Activated T-cell treated with anti-CD3 and anti-CD28 coated beads for 24 hours (primary cell): ENCODE measurements at places on chromosomes 13 and 19.

- DNase-seq = no peak
These were observed 12.1 kb downstream of the CCDC70 start for GRCh38 chr13:51873837-51874236.

DNA sequence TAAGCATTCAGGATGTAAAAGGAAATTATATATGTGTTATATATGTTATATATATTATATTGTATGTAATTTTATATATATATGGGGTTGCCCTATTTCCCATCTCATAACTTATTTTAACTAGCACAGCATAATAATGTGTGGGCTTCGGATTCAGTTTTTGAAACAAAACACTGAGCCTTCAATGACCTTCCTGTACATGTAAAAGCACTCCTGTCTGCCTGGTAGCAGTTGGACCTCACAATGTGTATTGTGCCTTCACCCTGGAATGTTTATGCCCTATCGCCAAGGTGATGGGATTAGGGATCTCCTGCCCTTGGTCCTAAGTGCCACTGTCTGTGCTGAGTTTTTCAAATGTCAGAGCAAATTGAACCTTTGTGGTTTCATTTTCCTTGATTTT lies 968.8 kb downstream of the TUBA3C start:
- no peak for DNase-seq

GRCh38 chr13:93552596-93552995 lies 326.0 kb downstream of the GPC6 start:
- DNase-seq = no peak

DNA sequence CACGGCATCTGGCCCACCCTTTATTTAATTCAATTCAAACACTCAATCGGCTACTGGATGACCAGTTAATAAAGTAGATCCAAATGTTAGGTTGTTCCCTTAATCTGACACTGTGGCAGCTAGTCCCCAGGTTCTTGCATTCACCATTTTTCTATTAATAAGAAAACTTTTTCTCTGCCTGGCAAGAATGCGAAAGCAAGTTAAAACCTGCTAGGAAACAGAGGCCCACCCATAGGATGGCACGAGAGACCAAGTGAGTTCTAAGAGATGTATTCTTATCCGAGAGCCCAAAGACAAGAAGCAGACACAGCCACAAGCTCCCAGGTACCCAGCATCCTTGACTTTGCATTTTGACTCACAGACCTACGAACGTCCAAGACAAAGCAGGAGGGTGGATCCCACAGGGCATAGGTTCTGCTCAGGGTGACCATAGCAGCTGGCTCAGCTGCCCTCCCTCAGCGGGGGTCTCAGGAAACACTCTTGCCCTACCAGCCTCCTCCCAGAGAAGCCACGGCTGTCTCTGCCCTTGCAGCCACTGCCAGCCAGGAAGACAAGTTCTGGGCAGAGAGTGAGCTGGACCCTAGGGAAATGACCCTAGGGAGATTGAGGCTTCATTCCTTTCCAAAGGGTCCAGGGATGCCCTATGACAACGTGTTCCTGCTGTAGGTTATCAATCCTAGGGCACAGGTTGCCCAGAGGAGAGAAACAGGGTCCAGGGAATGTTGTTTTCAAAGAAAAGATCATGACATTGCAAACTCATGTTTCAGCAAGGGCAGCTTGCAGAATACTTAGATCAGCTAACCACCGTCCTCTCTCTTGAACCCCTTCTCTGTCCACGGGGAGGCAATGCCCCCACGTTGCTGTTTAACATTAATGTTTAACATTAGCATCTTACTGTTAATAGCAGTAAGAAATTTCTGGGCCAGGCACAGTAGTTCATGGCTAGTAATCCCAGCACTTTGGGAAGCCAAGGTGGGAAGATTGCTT lies 147.2 kb upstream of the ZNF507 start:
- DNase-seq = no peak

- DNase-seq = no peak
These were observed 36.2 kb upstream of the ATP12A start for GRCh38 chr13:24644036-24644435.

- peak; percentile 75 for DNase-seq
These were observed 9.3 kb downstream of the EPHX3 start for GRCh38 chr19:15222738-15223648.

GRCh38 chr19:18265582-18265981 lies 8.7 kb downstream of the IQCN start:
- DNase-seq = no peak

DNA sequence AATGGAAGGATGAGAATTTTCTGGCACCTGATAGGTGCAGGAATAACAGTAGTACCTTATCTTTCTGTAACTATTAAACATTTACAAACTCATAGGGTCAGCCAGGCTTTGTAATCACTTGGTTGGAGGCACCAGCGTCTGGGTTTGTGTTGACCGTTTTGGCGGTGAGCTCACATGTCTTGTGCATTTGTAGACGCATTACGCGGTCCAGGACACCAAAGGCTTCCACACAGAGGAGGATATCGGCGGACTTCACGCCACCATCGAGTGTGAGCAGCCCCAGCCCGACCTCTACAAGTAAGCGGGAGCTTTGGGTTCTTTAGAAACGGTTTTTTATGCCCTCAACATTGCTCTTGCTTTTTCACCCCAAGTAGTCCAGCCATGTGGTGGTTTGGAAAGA lies 129.3 kb downstream of the ATP11A start:
- no peak for DNase-seq

DNA sequence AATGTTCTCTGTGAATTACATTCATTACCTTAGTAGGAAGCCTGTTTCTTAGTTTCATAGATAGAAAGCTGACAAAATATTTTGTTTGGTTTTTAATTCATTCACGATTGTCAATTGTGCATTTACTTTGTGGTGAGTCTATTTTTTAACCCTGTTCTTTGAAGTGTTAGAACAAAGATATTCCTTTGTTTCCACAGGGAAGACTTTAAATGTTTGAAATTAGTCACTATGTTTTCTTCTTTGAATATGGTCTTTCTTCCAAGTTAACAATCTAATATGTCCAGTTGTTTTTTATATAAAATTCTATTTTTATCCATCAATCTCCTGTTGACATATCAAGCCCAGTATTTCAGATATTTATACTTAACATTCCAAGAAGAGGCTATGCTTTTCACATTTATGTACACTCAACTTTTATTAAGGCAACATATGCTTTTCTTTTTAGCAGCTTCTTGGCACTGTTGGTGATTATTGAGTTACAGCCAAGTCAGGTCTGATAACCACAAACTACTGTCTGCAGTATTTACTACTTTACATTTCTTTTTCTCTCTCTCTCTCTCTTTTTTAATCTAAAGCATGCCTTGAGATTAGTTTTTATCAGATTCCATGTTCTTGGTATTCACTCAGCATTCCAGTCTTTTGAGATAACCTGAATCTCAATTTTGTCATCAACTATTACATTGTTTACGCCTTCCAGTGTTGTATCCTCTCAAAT lies 812.8 kb upstream of the SLC10A2 start:
- DNase-seq = no peak

- no peak for DNase-seq
These were observed 213.8 kb downstream of the KCTD12 start for GRCh38 chr13:76672420-76672819.

- DNase-seq = no peak
These were observed 1.2 kb downstream of the TBC1D4 start for GRCh38 chr13:75480671-75481175.

GRCh38 chr19:43574424-43575155 lies 737 bp downstream of the XRCC1 start:
- no peak for DNase-seq

DNA sequence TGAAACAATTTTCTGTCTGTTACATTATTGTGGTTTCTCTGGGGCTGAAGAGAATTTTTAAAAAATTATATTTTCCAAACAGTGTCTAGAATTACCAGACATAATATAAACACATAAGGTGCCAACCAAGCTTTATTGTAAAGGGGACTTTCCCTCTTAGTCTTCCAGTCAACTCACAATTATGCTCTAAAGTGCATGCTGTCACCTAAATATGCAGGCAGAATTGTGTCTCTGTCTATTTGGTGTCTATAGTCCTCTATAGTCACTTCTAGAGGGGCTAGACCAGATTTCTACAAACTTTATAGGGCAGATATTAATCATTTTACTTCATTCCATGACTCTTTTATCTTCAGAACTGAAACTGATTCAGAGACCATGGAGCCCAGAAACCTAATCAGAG lies 12.8 kb downstream of the ZNF254 start:
- no peak for DNase-seq

GRCh38 chr13:51292000-51292565 lies 47.4 kb upstream of the SERPINE3 start:
- DNase-seq = no peak

DNA sequence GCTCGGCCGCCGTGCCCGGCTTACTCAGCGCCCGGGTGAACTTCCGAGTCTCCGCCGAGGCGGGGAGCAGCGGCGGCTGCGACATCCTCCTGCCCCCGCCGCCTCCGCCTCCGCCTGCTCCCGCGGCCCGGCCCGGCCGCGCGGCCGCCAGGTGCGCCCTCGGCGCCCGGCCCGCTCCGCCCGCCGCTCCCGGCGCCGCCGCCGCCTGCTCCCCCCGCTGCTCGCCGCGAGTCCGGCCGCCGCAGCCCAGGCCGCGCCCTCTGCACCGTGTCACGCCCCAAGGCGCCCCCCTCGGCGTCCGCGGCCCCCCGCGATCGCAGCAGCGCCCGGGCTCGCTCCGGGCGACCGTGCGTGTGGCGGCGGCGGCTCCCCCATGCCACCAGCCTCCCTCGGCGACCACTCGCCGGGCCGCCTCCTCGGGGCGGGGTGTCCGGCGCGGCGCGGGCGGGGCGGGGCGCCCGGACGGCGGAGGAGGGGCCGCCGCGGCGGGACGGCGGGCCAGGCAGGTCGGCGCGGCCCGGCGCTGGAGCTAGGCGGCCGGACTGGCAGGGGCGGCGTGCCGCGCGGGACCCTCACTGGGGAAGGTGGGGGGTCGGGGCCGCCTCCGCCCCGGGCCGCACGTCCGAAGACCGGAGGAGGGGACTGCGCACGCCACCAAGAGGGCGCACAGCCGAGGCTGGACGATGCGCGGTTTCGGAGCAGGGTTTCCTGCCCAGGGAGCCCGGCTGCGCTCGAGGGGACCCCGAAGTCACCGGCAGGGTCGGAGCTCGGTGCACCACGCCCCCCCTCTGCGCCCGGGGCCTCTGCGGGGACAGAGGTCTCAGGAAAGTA lies 108.6 kb upstream of the DOCK9 start:
- peak; percentile 57 for DNase-seq

- DNase-seq = no peak
These were observed 47.4 kb downstream of the BBC3 start for GRCh38 chr19:47183601-47184000.

GRCh38 chr13:45138282-45138681 lies 18.0 kb downstream of the GTF2F2 start:
- DNase-seq = no peak

- no peak for DNase-seq
These were observed 45.2 kb downstream of the ABCC4 start for GRCh38 chr13:95256091-95256490.

DNA sequence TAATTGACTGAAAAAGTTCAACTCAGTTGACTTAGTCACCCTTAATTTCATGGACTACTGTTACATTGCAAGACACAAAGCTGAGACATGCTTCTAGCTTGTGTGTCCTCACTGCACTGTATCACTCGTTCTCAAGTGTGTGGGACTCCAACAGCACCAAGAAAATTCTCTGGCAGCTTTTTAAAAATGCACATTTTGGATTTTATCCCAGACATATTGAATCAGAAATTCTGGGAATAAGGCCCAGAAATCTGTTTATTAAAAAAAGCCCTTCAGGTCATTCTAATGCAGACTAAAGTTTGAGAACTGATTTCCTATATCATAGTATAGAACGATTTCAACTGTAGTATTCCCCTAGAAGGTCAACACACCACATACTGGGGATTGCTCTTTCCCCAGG lies 1485.3 kb downstream of the PCDH9 start:
- DNase-seq = no peak

GRCh38 chr13:44196196-44196751 lies 177.3 kb upstream of the SERP2 start:
- no peak for DNase-seq

- DNase-seq = no peak
These were observed 81.8 kb upstream of the STARD13 start for GRCh38 chr13:33367171-33367895.

DNA sequence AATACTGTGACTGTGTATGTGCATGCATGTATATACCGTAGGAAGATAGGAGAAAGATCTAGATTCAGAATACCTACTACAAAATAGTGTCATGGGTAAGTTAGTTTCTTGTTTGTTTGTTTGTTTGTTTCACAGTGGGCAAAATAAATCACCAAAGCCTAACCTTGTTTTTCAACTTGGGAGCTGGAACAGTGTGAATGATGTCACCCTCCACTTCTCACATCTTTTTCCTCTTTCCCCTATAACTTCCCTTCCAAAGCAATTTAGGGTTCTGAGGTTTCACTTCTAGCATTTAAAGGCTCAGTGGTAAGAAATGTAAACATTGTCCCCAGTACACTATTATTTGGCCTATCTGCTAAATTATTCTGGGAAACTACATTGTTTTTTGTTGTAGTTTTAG lies 5.4 kb downstream of the KCTD4 start:
- no peak for DNase-seq

- no peak for DNase-seq
These were observed 145.7 kb downstream of the LIG4 start for GRCh38 chr13:108069521-108070210.

DNA sequence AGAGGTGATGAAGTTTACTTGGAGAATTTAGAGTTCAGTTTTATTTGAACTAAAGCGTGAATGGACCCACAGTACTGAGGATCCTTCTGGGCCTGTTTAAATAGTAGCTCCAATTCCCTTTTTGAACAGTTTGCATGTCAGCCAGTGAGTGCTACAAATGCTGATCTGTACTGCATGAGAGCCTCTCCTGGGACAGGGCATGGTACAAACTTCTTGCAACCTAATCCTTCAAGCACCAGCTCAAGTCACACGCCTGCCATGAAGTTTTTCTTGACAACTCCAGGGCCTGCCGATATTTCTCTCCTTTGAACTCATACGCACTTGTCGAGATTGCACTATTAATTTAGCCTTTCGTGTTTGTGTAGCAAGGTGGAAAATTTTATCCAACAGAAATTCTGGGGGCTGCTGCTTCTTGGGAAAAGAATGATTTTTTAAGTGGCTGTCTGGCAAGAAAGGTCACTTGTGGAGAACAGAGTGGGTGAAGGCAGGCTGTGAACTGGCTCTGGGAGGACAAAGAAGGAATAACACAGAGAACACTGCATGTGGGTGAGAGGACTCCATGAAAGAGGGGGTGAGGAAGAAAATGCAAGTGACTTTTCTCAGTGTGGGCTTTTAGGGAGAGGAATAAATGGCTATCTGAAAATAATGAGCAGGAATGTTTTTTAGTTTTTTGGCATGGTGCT lies 192.5 kb downstream of the NDFIP2 start:
- DNase-seq = no peak
